ENCODE measurements at places on chromosomes 1 and 21.

DNA sequence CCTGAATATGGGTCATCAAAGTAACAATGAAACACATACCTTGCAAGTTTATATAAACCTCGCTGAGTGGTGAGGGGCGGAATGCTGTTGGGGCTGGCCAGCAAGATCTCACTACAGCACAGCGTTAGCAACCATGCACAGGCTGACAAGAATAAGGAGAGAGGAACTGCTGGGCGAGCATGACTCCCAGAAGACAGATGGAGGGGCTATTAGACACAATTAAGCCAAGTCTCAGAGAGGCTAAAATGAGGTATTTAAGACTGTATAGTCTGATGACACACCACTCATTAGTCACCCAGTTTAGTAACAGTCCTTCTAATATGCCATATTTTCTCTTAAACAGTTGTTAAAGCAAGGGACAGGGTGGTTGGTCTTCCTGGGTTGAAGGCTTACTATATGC lies 340.2 kb upstream of the NR5A2 start:
- no peak for DNase-seq

DNA sequence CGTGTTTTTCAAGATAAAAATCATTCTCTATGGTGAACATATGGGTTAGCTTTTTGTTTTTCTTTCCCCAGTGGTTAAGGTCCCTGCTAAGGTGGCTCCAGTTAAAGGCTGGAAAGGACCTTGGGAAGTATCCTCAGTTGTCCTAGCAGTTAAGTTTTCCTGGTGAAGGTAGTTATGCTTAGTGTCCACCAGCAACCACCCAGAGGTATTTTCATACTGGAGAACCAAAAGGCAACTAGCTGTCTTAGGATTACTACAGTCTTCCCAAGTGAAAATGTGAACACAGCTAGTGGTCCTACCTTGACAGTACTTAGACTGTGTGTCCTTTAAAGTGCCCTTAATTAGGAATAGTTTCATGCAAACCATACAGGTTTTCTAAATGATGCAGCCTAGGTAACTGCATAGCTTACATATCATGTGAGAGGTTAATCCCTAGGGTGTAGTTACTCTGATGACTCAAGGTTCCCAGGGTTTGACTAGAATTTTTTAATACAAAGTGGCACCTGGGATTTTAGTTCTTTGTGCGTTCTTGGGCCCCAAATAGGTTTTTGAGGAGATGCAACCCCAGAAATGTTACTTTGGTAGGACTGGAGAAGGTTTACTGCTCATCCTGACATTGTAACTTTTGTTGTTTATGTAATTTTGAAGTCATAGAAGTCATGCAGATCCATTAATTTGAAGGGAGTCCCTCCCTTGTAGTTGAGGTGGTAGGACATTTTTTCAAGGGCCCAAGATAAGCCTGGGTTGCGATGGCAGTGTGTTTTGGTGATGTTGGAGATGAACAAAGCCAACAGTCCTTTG lies 36.5 kb downstream of the YY1AP1 start:
- DNase-seq = peak; percentile 34

- DNase-seq = peak; percentile 77
Measured at GRCh38 chr1:117146575-117147340, 25.2 kb upstream of the TRIM45 start.

GRCh38 chr1:54227091-54227602 lies 27.2 kb downstream of the MRPL37 start:
- peak; percentile 92 for DNase-seq

DNA sequence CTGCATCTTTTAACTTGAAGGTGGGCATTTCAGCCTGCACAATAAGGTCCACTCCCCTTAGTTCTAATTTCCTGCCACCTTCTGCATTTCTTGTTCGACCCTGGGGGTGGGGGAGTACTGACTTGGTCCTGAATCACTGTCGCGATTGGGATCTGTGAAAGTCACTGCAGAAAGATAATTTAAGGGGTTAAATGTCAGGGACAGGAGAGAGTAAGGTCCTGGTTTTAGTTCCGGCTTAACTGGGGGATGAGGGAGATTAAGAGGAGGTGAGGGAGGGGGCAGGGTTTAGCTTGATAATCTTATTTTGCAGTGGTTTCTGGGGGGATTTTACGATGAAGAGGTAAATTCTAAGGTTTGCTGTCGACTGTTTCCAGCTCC lies 128.1 kb downstream of the MRPS6 start:
- no peak for DNase-seq

DNA sequence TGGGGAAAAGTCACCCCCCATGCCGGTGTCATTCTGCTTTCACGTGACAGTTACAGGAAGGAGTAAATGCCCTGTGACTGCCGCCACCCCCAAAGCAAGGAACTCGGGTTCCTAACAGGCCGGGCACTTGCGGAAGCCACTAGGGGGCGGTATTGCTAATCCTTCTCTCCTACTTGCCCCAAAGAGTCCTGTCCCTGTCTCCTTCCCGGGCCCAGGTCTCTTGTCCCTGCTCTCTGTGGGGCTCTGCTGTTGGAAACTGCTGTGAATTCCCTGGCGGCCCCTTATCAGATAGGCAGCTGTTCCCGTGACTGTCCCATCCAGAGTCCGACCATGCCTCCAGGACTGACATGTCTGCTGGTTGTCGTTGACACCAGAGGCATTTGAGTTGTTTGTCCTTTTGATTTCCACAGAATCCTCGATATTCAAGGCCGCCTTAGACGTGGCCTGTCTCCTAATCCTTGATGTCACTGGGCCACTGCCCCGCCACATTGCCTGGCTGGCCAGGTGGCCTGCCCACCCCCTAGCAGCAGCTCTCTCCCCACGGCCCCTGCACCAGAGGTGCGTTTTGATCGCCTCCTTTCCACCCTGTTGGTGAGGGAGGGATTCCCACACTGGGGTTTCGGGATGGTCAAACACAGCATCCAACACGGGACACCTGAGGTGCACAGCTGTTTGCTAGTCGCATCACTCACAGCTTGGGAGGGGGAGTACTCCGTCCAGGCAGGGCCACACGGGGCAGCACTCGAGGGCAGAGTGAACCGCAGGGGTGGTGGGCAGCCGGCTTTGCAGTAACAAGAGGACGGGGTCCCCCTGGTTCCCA lies 37.3 kb downstream of the CHAF1B start:
- DNase-seq = peak; percentile 34

DNA sequence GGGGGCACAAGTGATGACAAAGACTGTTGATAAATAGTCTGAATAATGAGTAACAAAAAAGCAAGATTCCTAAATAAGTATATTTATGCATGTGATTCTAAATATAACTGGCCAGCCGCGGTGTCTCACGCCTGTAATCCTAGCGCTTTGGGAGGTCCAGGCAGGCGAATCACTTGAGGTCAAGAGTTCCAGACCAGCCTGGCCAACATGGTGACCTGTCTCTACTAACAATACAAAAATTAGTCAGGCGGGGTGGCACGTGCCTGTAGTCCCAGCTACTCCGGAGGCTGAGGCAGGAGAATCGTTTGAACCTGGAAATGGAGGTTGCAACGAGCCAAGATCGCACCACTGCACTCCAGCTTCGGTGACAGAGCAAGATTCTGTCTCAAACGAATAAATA lies 161.5 kb downstream of the TOMM20 start:
- no peak for DNase-seq

DNA sequence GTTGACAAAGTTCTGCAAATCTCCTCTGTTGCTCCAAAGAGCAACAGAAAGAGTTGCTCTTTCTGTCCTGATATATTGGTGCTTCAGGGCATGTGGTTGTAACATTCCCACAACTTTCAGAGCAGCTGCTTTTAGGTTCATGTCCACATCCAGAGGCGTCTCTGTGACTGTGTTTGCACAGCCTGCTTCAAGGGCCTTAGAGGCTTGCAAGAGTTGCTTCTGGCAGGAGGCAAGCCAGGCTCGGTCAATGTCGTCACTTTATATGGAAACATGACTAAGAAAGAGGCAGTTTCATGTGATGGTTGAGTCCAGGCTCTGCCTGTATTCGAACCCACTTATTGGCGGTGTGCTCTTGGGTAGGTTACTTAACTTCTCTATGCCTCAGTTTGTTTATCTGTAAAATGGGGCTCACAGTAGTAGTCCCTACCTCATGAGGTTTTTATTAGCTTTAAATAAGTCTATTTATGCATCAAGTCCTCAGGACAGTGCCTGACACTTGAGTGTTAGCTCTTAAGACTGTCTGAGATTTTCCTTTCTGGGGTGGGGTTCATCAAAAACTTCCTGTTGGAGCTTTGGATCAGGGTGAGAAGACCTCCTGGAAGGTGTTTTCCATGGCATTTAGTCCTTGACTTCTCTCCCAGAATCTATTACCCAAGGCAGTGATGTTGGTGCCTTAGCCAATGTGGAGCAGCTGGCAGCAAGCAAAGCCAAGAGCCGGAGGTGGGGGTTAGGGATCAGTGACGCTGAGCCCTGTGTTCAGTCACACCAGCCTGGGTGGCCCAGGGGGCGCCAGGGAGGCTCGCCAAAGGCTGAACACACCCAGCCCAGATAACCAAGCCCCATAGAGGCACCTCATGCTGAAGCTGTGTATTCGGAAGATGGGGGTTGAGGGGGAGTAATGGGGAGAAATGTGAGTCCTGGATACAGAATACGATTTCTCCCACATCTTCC lies 18.9 kb downstream of the LHX4 start:
- DNase-seq = no peak

- peak; percentile 24 for DNase-seq
Measured at GRCh38 chr1:234486858-234487840, 8.2 kb upstream of the TARBP1 start.

DNA sequence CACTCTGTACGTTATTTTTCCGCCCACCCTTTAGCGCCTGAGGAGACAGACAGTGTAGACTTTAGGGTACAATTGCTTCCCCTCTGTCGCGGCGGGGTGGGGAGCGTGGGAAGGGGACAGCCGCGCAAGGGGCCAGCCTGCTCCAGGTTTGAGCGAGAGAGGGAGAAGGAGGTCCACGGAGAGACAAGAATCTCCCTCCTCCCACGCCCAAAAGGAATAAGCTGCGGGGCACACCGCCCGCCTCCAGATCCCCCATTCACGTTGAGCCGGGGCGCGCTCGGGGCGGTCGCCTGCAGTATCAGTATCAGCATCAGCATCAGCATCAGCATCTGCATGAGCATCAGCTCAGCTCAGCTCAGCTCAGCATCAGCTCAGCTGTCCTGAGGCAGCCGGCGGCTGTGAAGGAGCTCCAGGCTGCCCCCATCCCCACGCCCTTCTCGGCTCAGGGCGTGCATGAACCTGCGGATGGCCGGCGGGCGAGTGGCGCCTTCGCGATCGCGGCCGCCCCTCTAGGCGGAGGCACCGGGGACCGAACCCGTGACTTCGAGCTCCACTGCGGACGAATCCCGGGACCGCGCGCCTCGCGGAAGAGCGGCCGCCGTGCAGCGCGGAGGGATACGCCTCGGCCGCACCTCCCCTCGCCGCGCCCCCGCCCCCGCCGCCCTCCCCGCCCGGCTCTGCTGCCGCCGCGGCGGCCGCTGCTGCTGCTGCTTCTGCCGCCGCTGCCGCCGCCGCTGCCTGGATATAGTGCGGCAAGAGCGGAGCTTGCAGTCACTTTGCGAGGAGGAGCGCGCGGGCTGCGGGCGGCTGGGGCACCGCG lies at the start of gene NCAM2:
NCAM2 (plus strand) TSS at position 774 of the 820 bp plus-strand sequence.
- no peak for DNase-seq

DNA sequence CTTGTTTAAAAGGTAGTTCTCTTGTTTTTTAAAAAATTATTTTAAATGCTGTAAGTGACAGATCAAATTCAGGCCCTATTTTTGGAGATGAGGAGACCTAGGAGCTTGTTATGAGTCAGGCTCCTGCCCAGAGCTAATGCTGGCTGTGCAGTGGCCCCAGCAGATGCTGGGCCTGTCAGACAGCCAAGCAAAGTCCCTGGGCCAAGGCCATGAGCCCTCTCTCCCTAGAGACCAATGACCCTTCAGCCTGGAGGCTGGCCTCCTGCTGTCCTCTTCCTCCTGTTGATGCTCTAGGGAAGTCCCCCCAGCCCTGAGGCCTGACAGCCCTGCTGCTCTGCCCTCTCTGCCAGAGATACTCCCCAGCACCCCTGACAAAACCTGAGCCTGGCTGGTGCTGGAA lies 128.1 kb upstream of the CTTNBP2NL start:
- no peak for DNase-seq

DNA sequence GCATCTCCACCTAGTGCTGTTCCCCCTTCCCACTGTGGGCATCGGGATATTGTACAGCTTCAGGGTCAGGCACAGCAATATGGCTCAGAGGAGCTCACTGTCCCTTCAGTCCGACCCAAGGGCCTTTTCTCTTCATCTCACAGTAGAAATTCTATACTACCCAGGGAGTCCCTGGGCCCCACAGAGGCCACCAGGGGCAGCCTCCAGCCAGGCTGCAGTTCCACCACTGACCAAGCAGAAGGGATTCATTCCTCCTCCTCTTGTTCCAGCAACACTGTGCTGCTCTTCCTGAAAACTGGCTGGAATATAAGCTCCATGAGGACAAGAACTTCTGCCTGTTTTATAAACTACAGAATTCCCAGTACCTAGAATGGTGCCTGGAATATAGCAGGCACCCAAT lies 70.5 kb downstream of the CD34 start:
- DNase-seq = no peak

DNA sequence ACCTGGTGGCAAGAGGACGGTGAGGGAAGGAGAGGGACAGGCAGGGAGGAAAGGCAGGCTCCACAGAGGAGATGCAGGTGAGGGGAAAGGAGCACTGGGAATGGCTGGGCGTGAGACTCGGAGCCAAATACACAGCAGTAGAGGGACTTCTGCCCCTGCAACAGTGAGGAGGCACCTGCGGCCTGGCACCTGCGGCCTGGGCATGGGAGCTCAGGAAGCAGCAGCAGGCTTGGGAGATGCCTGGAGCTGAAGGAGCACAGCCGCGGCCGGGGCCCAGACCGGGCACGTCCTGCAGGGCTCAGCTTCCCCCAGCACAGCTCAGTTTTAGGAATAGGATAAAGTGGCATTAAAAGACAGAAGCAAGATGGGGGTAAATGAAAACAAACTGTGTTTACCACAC lies 20.9 kb upstream of the TSPEAR start:
- no peak for DNase-seq

All from RCC 7860 (cell line).